ENCODE measurements at places on chromosomes 4 and X.
A peak's percentile ranks its signal among the peaks of the same experiment; 100 is the strongest.

- DNase-seq = no peak
Observed at GRCh38 chrX:149760965-149761364, 12.9 kb upstream of the HSFX1 start.

DNA sequence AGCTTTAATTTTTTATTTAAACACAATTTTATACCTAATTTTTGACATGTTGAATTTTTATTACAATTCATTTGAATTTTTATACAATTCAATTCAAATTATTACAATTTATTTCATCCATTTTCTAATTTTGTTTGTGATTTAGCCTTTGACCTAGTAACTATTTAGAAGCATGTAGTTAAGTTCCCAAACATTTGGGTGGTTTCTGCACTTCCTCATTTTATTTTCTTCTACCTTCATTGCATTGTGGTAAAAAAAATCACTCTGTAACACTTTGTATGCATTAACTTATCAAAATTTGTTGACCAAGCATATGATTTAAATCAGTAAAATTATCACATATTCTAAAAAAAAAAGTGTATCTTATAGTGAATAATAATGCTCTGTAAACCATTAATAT, 928.9 kb downstream of the ARAP2 start:
- no peak for DNase-seq

GRCh38 chrX:38991656-38992440, 190.6 kb downstream of the MID1IP1 start:
- no peak for DNase-seq

DNA sequence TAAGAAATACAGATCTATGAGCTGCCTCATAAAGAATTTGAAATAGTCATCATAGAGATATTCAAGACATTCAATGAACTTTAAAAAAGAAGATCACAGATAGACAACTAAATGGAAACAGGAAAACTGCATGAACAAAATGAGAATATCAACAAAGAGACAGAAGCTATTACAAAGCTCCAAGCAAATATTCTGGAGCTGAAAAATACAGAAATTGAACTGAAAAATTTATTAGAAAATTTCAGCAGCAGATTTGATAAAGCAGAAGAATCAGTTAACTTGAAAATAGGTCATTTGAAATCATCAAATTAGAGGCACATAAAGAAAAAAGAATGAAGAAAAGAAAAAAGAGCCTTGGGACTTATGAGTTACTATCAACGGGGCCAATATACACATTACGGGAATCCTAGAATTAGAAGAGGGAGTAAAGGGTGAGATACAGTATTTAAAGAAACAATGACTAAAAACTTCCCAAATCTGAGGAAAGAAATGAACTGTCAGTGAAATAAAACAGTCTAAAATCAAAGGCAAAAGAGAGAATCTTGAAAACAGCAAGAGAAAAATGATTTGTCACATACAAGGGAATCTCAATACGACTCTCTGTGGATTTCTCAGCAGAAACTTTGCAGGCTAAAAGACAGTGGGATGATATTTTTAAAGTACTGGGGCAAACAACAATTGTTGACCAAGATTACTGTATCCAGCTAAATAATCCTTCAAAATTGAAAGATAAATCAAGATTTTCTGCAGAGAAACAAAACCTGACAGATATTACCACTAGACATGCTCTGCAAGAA, 641.6 kb downstream of the ANKRD50 start:
- DNase-seq = no peak

GRCh38 chrX:107845625-107846024, 20.0 kb downstream of the MID2 start:
- DNase-seq = no peak

DNA sequence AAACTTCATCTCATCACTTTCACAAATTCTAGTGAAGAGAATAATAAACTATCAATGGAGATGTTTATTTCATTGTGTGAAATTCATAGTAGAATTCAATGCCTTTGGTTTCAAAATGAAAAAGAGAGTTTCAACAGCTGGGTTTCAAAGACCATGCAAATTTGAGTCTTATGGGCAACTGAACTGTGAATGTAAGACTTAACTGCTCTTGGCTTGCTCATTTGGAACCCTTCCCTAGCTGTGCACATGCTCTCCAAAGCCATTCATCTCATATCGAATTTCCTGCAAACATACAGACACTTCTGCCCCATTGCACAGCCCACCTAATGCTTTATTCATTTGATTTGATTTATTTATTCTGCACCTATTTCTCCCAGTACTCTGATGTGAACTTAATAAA, 154.5 kb downstream of the GRXCR1 start:
- no peak for DNase-seq

- DNase-seq = no peak
Observed at GRCh38 chr4:169201222-169202144, 69.3 kb downstream of the SH3RF1 start.

- no peak for DNase-seq
Observed at GRCh38 chrX:134908356-134908755, 82.4 kb upstream of the SMIM10 start.

GRCh38 chr4:37803348-37803973, 23.0 kb upstream of the PGM2 start:
- DNase-seq = no peak

- no peak for DNase-seq
Observed at GRCh38 chr4:37452952-37453280, 208.4 kb downstream of the NWD2 start.

DNA sequence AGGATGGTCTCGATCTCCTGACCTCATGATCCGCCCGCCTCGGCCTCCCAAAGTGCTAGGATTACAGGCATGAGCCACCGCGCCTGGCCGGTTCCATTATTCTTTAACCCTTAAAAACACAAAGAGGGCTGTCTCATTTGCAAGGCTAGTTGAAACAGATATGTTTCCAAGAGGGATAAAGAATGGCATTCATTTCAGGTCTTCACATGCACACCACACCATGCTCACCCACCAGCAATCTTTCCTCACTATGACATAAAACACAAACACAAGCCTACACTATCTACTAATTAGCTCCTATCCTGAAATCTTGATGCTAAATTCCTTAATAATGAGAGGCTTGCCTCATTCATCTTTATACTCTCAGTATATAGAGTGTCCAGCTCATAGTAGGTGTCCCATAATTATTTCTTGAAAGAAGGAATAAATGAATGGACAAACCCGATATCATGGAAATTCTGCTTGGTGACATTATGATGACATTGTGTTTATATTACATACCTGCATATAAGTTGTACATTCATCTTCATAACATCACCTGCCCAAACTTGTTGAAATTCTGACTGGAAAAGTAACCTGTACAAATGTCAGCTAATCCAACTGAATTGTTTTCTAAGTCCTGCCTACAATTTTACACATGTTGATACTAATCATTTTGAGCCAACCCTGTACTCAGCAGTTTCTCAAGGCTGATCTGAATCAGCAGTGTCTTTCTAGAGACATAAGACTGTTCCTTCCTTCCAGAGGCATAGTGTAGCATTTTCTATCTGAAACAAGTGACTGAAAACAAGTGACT, 408.5 kb downstream of the KLHL13 start:
- DNase-seq = no peak

GRCh38 chr4:151358266-151358665, 32.9 kb upstream of the SH3D19 start:
- no peak for DNase-seq

DNA sequence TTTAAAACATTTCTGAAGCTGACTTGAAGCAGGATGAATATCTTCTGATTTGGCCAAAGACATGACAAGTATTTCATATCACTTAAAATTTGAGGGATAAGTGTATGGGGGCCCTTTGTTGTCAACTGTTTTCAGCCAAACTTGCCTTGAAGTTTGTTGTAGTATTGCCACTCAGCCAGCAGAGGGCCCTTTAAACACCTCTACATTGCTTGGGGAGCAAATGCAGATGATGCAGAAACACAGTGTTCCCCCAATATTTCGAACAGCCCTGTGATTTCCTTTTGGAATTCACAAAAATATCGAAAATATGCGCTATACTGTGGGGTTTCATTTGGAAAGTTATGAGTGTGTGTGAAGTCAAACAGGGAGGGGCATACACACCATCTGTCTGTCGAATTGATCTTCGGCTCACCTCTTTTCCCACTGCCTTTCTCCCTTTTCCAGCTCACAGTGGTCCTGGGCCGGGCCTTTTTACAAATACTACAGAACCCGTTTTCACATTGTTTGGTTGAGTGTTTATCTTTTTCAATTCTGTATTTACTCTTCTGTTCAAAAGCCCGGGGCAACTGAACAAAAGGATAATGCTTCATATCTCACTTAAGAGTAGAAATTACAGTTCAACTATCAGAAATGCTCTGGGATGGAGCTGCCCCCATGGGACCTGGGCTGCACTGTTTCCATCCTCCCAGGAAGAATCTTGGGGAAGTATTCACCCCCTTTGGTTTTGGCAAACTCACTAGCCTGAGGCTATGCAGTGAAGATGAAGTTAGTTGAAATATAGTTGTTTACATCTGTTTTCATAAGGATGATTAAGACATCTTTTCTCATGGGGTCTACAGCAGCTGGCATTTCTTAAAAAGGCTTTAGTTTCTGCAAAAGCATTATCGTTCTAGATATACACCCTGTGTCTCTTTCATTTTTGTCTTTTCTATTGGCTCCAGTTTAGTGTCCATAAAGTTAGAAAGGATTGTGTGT, 137.6 kb downstream of the EGF start:
- no peak for DNase-seq

DNA sequence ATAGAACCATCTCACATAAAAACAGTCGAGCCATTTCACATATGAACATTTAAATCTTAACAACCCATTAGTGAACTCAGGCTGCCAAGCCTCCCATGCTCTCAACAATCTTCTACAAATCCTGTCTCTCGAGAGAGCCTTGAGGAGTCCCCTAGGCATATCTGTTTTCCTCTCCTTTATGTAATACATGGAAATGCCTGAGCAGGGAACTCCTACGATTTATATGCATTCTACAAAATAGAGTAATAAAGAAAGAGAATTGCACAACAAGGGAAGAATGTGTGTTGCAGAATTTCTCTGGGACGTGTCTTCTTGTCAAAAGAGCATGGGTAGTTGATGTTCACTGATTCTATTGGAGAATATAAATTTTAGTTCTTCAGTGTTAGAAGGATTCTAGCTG, 101.8 kb upstream of the VCX2 start:
- no peak for DNase-seq

GRCh38 chr4:120319046-120319767, 252.6 kb upstream of the MAD2L1 start:
- DNase-seq = no peak

DNA sequence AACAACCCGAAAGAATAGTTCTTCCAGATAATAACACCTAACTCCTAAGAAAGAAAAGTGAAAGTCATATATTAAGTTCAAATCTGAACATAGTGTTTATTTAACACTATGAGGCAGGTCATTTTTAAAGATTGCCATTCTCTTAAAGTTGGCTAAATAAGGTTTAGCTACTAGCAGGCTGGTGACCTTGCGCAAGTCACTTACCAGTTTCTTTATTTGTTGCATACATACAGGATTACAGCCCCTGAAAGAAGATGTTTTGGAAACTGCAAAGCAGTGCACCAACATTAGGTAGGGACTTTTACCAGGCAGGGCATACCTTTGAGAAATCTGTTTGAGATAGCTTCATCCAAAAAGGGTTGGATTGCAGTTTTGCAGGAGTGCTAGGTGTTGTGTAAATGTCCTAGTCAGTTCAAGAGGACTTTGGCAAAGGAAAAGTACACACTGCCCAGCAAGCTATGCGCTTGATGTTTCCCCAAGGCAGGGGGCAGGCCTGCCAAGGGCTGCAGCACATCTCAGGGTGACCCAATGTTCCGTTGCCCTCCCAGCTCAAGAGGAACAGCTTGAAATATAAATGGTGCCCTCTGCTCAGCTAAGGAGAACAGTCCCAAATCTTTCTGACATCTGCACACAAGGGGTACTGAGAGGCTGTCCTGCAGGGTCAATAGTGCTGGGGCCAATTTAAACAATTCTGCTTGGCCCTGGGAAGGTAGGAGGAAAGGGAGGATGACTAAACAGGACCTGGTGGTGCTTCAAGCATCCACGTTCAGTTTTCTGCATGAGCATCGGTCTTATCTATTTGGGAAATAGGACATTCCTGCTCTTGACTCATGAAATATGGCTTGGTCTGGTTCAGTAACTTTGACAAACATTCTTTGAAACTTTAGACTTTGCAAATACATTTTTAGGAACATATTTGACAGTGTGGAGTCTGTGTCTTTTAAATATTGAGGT, 130.8 kb downstream of the COL4A6 start:
- no peak for DNase-seq

DNA sequence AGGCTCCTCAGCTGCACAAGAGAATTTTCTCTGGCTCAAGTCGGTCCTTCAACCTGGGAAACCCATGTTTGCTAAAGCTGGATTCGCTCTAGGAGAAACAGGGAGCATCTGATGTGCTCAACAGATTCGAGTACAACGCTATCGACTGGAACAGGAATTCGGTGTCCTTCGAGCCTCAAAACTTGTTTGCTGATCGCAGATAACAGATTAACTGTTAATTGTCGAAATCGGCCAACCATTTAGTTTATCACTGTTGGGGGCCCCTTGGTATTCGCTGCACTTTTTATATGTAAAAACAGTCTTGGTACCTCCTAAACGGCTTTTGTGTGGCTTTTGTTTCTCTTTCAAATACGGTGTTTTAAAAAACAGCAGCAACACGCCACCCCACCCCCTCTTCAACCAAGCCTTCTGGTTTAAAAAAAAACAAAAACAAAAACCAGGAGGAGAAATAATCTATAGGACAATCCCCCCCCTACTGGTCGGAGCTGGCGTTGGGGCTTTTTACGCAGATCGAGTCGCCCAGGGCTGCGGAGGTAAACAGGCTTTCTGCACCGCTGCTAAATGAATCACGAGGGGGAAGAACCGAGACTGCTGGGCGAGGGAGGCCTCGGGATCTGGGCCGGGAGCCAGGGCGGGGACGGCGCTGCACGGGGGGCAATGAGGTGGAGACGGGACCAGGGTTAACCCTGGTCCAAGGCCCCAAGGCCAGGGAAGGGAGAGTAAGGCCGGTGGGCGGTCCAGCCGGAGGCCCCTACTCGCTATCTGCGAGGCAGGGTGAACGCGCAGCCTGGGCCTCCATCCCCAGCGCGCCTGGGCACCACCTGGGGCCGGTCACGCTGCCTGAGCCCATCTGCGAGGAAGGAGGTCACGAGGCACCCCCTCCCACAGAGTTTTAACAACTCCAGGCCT, 71.7 kb upstream of the BCOR start:
- peak; percentile 20 for DNase-seq

GRCh38 chr4:188975271-188975670, 836.0 kb downstream of the TRIML1 start:
- no peak for DNase-seq

GRCh38 chr4:113919611-113920010, 59.8 kb downstream of the ARSJ start:
- no peak for DNase-seq

- DNase-seq = no peak
Observed at GRCh38 chrX:3191796-3192195, 150.5 kb downstream of the ARSF start.

GRCh38 chr4:152187693-152188092, 348.2 kb downstream of the FBXW7 start:
- no peak for DNase-seq

- DNase-seq = no peak
Observed at GRCh38 chrX:6266041-6266440, 37.4 kb upstream of the NLGN4X start.
